ENCODE measurements at places on chromosomes 16 and 17.

DNA sequence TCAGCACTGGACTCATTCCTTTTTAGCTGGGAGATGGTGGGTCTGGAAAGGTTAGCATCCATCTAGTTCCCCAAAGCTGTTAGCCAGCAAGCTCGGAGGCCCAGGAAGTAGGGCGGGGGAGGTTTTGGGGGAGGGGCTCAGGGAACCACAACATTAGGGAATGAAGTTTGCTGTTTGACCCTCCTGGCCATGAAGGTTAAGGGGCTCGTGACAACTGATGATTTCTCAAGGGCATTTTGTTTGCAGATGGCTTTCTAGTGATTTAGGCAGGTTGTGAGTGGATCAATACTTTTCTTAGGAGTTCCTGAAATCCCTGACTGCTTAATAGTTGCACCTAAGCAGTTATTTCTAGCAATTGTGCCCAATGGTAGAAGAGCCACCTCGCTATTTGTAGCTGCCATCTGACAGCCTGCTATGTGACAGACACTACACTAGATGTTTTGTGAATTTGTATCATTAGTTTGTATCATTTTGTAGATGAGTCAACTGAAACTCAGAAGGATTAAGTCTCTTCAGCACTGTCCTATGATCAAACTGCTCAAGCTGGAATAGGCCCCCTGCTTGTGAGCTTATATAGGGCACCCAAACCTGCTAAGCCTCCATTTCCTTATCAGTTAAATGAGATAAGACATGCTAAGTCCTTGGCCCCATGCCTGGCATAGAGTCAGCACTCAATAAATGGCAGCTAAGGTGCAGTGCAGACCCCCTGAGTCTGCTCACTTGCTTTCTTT lies 146.4 kb downstream of the IRX3 start:
- DNase-seq = no peak

DNA sequence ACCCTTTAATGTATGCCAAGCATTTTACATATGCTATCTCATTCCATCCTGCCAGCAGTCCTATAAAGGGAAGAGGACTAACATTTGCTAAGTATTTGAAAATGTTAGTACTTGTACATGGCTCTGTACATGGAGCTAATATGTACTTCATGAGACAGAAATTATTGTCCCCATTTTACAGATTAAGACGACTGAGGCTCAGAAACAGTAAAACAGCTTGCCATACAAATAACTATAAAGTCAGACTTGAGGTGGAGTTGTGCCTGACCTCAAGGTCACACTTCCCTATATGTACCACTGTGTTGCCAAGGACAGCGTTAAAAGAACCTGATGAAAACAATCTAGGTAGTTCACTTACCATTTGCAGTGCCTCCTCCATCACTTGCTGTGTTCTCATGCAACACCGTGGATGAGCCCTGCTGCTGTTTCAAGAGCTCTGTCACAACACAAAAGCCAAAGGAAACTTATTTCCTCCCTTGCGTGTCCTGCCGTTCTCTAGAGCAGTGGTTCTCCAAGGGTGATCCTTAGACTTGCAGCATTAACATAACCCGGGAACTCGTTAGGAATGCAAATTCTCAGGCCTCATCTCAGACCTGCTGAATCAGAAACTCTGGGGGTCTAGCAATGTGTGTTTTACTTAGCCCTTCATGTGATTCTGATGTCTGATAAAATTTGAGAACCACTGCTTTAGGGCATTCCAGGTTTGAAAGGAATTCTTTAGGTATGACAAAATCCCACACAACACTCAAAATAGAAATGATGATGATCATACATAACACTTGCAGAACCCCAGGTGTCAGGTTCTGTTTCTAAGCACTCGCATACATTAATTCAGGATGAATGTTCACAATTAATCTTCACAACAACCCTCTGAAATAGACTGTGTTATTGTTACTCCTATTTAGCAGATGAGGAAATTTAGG lies 51.2 kb upstream of the MTMR4 start:
- no peak for DNase-seq

DNA sequence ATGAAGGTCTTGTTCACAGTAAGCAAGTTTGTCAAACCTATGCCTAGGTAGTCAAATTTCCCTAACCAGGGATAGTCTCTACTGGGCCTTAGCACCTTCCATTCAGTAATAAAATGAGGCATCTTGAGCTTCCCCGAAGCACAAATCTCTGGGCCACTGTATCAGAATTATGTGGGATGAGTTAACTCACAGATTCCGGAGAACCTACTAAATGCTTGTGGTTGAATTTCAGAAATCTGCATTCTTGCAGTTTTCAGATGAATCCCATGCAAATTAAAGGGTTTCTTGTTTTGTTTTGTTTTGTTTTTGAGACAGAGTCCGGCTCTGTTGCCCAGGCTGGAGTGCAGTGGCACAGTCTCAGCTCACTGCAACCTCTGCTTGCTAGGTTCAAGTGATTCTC lies 478.8 kb upstream of the HSBP1 start:
- DNase-seq = no peak

GRCh38 chr16:54542805-54543505 lies 256.4 kb upstream of the IRX3 start:
- no peak for DNase-seq

DNA sequence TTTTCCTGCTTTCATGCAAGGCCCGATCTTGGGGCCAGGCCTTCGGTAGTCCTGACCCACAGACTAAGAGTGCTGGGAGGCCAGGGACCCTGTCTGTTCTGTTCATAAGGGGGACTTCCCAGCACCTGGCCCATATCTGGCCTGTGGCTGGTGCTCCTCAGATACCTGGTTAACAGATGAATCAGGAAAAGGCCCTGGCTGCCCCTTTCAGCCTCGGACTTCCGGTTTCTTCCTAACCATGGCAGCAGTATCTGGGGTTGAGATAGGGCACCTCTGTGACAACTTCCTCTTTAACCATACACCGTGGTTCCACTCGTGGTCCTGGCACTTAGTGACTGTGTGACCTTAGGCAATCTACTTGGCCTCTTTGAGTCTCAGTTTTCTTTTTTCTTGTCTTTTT lies 18.4 kb downstream of the PLCG2 start:
- DNase-seq = no peak

GRCh38 chr16:87674419-87674818 lies 72.1 kb downstream of the JPH3 start:
- DNase-seq = no peak

GRCh38 chr17:62791235-62791734 lies 16.8 kb downstream of the MARCHF10 start:
- no peak for DNase-seq

DNA sequence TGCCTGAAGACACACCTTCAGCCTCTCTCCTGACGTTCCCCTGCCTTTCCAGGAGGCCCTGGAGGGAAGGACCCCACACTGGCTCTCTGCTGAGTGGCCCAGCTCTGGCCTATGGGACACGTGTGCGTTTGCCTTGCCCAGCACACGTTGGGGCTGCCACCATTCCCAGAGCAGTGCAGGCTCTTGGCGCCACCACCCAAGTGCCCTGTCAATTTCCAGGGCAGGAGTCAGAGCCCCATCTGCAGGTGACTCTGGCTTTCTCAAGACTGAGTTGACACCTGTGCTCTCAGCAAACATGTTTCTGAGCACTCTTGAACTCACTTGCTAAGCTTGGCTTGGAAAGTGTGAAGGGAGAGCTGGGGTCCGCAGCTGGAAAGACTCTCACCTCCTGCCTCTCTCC lies 4.7 kb upstream of the IRF8 start:
- no peak for DNase-seq

DNA sequence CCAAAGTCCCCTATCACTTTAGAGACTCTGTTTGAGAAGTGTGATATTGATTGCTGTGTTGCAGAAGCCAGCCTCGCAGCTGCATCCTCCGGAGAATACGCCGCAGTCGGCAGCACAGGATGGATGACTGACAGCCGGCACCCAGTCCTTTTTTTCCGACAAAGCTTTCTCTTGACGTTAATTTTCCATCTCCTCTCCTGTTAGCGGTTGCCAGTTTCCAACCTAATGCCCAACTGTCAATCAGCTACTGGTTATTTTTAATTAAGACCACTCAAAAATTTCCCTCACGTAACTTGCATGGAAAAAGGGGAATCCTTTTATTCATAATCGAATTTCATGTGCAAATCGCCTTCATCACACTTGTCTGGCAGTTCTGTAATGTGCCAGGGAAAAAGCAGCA lies 953.9 kb downstream of the CDH11 start:
- DNase-seq = no peak

DNA sequence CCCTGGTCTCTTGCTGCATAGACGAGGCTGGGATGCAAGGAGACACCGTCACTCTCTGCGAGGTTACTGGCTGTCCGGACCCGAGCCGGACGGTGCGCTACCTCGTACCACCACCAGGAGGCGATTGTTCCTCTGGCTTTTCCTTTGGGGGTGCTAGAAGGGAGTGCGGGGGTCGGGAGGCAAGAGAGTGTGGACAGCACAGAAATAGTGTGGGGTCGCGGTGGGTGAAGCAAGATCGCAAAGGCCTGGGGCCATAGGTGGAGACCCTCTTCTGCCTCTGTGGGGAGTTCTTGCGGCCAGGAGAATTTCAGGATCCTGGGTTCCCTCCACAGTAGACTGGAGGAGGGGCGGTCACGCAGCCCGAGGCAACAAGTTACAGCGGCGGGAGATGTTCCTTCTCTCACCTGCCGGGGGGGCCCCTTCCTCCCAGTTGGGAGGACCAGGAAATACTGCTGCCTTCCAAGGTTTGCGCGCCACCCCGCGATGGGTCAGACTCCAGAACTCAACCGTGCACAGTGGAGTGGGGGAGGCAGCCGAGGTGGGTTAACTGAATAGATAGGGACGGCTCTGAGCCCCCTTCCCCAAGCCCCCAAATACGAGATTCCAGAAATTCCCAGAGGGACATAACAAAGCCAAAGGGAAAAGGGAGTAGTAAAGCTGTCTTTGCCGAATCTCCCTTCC lies 6.9 kb downstream of the PHOSPHO1 start:
- DNase-seq = no peak

GRCh38 chr17:21302711-21303425 lies 18.4 kb downstream of the MAP2K3 start:
- DNase-seq = no peak

- DNase-seq = no peak
Observed at GRCh38 chr16:47461598-47462266, 601 bp downstream of the PHKB start.

DNA sequence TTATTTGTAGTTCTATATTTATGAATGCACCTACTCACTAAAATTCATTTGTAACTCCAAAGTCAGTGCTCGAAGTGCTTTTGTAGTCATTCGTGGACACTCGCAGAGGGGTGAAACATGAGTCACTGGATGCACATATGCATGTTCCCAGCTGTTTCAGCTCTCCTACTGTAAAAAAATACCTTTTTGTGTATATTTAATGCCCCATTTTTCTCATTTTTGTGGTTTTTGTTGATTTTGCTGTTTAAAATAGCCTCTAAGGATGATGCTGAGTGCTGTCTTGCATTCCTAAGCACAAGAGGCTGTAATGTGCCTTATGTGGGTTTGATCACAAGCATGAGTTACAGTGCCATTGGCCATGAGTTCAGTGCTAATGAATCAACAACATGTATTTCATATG lies 30.6 kb downstream of the CENPV start:
- no peak for DNase-seq

GRCh38 chr17:83067071-83067717 lies 12.2 kb upstream of the METRNL start:
- no peak for DNase-seq

GRCh38 chr16:31260136-31260931 lies 559 bp downstream of the ITGAM start:
- DNase-seq = no peak

DNA sequence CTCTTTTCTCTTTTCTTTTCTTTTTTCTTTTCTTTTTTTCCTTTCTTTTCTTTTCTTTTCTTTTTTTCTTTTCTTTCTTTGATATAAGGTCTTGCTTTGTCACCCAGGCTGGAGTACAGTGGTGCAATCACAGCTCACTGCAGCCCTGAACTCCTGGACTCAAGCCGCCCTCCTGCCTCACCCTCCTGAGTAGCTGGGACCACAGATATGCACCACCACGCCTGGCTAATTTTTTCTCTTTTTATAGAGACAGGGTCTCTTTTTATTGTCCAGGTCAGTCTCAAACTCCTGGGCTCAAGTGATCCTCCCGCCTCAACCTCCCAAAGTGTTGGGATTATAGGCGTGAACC lies 145.8 kb downstream of the IRX3 start:
- no peak for DNase-seq

GRCh38 chr17:80502578-80502877 lies 26.1 kb upstream of the NPTX1 start:
- DNase-seq = no peak

DNA sequence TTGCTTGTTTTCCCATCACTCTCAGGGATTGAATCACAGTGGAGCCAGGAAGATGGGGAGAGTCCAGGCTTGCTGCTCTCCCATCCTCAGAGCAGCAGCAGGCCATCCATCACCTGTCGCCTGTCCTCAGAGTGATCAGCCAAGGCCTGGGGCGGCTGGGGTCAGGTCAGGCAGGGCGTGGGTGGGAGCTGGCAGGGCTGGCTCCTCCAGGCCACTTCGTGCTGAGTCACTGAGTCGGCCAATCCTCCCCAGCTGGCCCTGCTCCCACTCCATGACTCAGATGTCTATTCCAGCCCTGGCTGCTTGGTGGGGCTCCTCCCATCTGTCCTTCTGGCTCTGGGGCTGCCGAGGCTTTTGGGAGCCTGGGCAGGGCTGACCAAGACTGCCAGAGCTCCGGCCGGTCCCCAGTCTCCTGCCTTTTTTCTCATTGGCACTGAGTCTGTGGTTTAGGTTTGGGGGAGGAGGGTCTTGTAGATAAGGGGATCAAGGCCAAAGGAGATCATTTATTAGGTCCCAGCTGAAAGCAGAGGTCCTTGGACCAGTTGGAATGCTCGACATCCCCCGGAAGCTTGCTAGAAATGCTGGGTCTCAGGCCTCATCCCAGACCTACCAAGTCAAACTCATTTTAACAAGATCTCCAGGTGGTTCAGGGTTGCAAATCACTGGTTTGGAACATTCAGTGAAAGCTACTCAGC lies 72.7 kb downstream of the ABCC1 start:
- no peak for DNase-seq

DNA sequence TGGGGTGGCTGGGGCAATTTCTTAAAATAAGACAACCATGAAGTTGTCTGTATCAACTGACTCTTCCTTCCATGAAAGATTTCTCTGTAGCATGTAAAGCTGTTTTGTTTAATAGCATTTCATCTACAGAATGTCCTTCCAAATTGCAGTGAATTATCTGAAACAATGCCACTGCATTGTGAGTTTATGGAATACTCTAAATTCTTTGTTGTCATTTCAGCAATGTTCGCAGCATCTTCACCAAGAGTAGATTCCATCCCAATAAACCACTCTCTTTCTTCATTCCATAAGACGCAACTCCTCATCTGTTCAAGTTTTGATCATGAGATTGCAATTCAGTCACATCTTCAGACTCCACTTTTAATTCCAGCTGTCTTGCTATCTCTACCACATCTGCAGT lies 54.6 kb downstream of the CPPED1 start:
- DNase-seq = no peak

GRCh38 chr17:57082441-57082840 lies 2.6 kb upstream of the AKAP1 start:
- DNase-seq = no peak

- DNase-seq = no peak
Observed at GRCh38 chr17:44345454-44346026, 438 bp downstream of the GRN start.
